Stomach (tissue), 19 donors: ENCODE measurements at places on chromosomes 3 and 15.

GRCh38 chr15:82197733-82198594 lies 64.6 kb downstream of the EFL1 start:
- peak; percentile 91 for DNase-seq

GRCh38 chr15:25789616-25789999 lies 73.5 kb downstream of the ATP10A start:
- DNase-seq, result no peak

GRCh38 chr3:135246027-135246426 lies 451.0 kb downstream of the EPHB1 start:
- DNase-seq, result no peak

- no peak for DNase-seq
Measured at GRCh38 chr15:58307313-58307961, 124.4 kb upstream of the LIPC start.

DNA sequence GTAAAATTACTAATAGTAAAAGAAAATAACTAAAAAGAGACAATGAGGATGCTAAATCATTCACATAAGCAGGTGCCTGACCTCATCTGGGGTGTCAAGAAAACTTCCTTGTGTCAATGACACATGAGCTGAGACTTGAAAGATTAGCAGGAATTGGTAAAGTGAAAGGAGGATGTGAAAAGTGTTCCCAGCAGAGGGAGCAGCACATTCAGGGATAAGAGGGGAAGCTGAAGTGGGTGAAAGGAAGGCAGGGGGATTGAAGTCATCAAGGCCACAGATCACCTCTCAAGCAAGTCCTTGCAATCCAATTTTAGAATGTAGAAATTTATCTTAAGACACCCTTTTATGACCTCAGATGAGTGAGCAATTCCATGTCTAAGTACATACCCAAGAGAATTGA lies 60.2 kb upstream of the ACP3 start:
- DNase-seq, result peak; percentile 40

- DNase-seq, result no peak
Measured at GRCh38 chr15:65901336-65901735, 32.0 kb downstream of the RAB11A start.

DNA sequence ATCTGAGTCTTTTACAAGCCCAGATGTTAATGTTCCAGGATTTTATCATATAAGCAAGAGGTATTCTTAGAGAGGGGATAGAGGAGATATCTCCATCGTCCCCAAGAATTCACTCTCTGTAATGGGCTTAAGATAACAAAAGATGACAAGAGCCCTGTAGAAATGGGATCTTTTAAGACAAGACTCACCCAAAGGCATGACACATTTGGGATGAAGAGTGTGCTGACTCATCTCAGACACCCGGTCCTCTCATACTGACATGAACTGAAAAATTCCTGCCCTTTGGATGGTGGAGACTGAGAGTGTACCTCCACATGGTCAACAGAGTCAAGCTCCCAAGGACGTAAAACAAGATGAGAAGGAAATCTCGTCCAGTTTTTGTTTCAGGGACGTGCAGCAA lies 11.0 kb downstream of the LEKR1 start:
- DNase-seq, result no peak

DNA sequence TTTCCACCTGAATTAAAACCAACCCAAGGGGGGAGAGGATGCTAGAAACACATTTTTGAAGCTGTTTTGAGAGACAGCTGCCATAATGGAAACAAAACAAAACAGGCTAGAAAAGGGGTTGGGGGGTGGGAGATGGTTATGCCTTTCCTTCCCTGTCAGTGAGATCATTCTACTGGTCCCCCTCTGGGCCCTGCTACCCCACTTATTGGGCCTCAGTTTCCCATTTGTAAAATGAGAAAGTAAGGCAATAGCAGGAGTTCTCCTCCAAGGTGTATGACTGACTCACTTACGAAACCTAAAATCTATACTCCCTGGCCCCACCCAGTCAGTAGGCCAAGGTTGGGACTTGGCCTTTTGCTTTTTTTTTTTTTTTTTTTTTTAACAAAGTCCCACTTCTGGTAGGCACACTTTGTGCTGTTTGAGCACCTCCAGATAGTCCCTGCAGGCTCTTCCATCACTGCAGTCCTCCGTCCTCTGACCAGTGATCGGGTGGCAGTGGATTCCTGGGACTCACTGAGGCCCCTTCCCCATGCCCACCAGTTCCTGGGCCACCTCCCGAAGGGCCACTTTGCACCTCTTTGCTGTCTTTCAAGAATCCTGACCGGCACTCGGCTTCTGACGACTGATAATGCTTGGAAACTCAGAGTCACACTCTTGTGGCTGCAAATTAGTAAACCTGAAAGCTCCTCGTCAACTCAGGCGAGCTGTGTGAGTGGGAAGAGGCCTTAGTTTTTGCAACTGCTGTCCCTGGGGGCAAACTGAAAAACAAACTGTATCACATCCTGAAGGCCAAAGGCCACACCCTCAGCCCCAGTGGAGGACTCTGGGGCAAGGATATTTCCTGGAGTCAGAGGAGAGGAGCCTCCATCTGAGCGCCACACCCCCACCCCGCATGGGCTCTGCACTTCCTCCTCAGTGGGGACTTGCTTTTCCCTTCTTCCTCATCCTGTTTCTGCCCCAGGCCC lies 6.7 kb upstream of the PSTPIP1 start:
- DNase-seq, result peak; percentile 53

GRCh38 chr15:75203017-75203907 lies 1.6 kb downstream of the C15orf39 start:
- DNase-seq, result peak; percentile 47

GRCh38 chr3:41532976-41533375 lies 333.7 kb downstream of the CTNNB1 start:
- no peak for DNase-seq

GRCh38 chr3:69058180-69058946 lies 6.2 kb upstream of the TMF1 start:
- DNase-seq, result peak; percentile 19

DNA sequence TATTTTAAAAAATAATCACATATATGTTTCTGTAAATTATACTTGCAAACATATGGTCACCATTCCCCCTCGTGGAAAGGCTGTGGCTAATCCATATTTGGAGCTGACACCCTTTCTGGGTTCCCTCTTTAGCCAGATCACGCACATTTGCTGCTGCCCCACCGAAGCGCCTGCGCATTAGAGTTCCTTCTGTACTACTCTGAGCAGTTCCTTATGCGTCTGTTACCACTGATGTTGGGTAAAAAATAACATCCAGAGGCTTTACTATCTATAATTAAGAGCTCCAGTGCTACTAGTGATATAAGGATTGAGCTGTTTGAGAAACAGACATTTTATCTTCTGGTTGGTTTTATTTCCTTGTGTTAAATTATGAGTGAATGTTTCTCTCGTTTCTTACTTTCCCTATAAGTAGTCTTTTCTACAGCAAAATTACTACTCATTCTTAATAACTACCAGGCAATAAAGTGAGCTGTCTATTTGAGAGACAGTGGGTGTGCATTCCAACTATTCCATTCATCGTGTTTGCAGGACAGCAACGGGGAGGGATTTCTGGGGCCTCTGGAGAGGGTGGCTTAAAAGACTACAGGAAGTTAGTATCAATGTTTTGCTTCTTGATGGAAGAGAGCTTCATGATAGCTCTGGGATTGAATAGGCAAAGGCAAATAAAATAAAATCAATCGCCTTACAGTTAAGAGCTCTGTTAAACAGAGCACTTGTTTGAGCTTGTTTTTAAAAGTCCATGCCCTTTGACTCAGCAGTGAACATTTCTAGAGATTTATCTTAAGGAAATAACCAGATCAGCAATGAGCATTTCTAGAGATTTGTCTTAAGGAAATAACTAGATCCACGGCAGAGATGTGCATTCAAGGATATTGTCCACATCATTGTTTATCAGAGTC lies 245.2 kb downstream of the CD47 start:
- no peak for DNase-seq

DNA sequence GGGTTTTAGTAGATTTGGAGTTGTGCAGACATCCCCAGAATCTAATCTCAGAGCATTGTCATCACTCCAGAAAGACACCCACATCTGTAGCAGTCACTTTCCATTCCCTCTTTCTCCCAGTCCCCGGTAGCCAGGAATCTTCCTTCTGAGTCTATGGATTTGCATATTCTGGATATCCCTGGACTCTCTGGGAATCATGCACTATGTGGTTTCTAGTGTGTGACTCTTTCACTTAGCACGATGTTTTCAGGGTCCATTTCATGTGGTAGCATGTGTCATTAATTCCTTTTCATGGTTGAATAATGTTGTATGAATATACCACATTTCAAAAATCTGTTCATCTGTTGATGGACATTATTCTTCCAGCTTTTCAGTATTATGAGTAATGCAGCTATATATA lies 29.3 kb downstream of the FBLN2 start:
- DNase-seq, result no peak

GRCh38 chr3:115347737-115348136 lies 200.6 kb upstream of the ZBTB20 start:
- no peak for DNase-seq

DNA sequence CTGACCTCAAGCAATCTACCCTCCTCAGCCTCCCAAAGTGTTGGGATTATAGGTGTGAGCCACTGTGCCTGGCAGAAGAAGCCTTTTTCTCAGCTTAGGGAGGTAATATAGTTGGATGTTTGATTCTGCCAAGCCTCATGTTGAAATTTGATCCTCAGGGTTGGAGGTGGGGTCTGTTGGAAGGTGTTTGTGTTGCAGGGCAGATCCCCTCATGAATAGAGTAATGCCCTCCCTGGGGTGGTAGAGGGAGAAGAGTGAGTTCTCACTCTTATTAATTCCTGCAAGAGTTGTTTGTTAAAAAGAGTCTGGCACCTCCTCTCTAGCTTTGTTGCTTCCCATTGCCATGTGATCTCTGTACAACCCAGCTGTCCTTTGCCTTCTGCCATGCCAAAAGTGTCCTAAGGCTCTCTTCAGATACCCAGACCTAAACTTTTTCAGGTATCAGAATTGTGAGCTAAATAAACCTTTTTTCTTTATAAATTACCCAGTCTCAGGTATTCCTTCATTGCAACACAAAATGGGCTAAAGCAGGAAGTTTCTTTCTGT lies 16.4 kb downstream of the NECTIN3 start:
- DNase-seq, result no peak

DNA sequence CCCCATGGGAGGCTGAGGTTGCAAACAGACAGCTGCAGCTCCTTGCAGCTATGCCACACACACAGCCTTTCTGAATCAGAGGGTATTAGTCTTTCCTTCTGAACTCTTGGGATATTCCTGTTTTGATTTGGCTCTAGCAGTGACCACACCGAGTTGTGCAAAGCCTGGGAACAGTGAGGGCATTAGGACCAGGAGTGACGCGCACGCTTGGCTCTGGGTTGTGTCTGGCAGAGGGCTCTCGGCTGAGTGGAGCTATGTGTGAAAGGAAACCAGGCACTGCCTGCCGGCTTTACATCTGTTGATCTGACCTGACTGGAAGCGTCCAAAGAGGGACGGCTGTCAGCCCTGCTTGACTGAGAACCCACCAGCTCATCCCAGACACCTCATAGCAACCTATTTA lies at the start of gene GALNT15:
TSS of gene GALNT15 (plus strand) at position 292 of the 400 bp plus-strand sequence. CDS start 472 bp downstream, outside the sequence.
- DNase-seq, result peak; percentile 69

GRCh38 chr15:84924077-84924731 lies 39.7 kb downstream of the SLC28A1 start:
- no peak for DNase-seq

- DNase-seq, result no peak
Measured at GRCh38 chr3:53273146-53273670, 17.4 kb upstream of the TKT start.

DNA sequence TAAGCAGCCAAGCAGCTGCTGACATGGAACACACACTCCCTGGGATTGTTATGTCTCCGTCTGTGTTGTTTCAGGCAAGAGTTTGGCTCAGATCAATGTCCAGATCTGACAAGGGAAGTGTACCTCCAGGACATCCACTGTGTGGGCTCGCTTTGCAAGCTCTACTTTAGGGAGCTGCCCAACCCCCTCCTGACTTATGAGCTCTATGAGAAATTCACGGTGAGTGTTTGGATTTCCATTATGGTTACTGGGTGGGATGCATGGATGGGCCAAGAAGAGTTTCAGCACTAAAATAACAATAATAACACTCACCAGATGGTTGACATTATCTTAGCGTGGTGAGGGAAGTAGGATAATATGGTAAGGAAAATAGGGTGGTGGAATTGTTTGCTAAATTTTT lies 74.1 kb downstream of the ARHGAP31 start:
- DNase-seq, result no peak

GRCh38 chr3:146953511-146953981 lies 348.4 kb upstream of the PLSCR5 start:
- DNase-seq, result no peak

DNA sequence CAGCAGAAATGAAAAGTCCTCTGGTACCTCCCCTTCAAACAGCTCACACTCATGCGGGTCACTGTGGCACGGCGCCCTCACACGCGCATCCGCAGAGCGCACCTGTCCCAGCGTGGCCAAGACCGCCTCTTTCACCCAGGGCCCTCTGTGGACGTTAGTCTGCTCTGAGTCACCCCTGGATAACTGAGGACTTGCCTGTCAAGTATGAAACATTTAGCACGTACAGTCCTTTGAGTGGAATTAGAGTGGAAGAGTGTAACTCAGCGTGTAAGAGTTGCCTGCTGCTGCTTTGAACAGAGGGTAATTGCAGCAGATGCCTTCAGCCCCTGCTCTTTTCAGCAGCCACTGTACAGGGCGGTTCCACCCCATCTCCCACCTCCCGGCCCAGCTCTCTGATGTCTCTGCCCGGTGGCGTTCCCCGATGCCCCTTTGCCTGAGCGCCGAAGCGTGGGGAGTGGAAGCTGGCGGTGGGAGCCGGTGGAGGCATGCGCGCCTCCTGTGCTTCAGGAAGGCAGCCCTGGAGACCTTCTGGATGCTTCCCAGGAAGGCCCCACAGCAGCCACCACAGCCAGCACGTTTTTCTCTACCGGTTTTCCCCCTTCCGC lies 23.0 kb downstream of the CPN2 start:
- no peak for DNase-seq

- DNase-seq, result no peak
Measured at GRCh38 chr3:128590948-128591347, 59.7 kb downstream of the RPN1 start.

GRCh38 chr3:44099566-44100297 lies 142.0 kb upstream of the TOPAZ1 start:
- DNase-seq, result no peak

DNA sequence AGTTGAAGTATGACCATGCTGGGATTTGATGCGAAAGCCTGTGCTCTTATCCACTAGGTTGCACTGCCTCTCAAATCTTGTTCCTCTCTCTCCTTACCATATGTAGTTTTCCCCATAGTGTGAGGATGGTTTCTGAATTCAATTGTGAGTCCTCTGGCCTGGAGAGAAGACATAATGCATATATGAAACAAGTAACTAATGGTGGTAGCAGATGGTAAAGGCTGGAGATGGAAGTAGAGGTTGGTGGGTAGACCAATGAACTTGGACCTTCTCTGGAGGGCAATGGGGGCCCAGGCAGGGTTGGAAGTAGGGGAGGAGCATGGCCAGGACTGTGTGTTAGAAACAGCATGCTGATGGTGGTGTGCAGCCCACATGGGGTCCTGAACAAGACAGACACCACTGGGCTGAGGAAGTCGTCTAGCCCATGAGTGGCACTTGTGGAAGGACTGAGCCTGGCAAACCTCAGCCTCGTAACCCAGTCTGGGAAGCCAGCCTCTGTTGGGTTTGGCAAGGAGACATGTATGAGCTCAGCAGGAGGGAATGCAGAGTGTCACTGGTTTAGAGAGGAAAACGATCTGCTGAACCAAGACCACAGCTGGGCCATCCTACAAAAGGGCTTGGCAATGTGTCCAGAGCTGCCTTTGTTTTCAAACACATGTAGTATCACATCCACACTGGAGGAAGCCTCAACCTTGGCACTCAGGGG lies 18.5 kb upstream of the LMCD1 start:
- DNase-seq, result peak; percentile 88

GRCh38 chr3:151002003-151002981 lies 29.8 kb upstream of the CLRN1 start:
- DNase-seq, result no peak
